ENCODE measurements at places on chromosomes 7 and 10.

GRCh38 chr10:33673839-33674415 is 339.5 kb upstream of the NRP1 start:
- H3K4me1 ChIP-seq = no peaks in the 10 kb centered on the region
- no peaks in the 10 kb centered on the region for H3K36me3 ChIP-seq
- no peaks in the 10 kb centered on the region for H3K27me3 ChIP-seq
- H3K4me3 ChIP-seq = no peak overlapping the region
- H3K27ac ChIP-seq = no peak overlapping the region
- DNase-seq = no peak

GRCh38 chr7:46291050-46291438 is 370.0 kb upstream of the IGFBP3 start:
- H3K4me1 ChIP-seq = no peaks in the 10 kb centered on the region
- H3K27ac ChIP-seq = peak overlapping the region; percentile 60
- H3K4me3 ChIP-seq = no peak overlapping the region

DNA sequence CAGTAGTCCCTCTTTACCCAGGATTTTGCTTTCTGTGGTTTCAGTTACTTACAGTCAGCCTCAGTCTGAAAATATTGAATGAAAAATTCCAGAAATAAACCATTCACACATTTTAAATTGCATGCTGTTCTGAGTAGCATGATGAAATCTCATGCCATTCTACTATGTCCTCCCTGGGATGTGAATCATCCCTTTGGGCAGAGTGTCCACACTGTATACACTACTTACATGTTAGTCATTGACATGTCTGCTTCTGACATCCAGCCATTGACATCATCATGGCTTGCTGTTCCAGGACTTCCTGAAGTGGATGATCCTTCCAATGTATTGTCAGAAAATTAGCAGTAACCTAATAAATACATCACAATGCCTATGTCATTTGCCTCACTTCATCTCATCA is 34.6 kb upstream of the MALRD1 start:
- no peak overlapping the region for H3K27ac ChIP-seq
- no peak for DNase-seq
- no peaks in the 10 kb centered on the region for H3K36me3 ChIP-seq
- H3K27me3 ChIP-seq = no peaks in the 10 kb centered on the region

DNA sequence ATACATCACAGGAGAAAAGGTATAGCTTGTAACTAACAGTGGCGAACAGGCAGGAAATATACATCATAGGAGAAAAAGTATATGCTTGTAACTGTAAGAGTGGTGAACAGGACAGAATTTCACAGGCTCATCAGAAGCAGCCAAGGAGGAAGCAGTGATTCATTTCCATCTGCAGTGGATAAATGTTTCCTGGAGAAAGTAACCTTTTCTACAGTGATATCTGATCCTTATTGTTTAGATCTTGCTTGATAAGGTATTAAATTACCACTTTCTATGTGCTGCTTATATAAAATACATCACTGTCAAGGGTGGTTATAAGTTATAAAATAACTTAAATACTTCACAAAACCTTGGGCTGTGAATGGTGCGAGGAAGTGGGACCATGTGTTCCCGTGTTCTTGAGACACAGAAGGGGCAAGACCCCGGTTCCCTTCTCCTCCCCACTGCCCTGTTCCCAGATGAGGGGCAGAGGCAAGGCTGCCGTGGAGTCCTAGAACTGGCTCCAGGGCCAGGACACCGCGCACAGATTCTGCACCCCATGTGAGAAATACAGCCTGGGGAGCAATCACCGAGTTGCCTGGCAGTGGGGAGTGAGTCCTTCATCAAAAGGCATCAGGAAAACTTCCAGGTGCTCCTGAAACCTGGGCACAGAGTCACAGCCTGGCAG is 135.2 kb downstream of the DIP2C start:
- no peaks in the 10 kb centered on the region for H3K27me3 ChIP-seq
- H3K27ac ChIP-seq = no peak overlapping the region
- 0 out of 2 replicates have a peak, but pooled peaks cover 5% of the 10 kb centered on the region for H3K4me1 ChIP-seq

- no peaks in the 10 kb centered on the region for H3K36me3 ChIP-seq
- no peaks in the 10 kb centered on the region for H3K4me1 ChIP-seq
- no peak overlapping the region for H3K27ac ChIP-seq
- no peak overlapping the region for H3K4me3 ChIP-seq
Measured at GRCh38 chr10:30839652-30840051, 192.0 kb downstream of the ZNF438 start.
